ENCODE measurements at places on chromosomes 13 and 19. TPM values are rescaled to one million over a fixed set of nuclear protein-coding genes. Genes with fewer than 3 reads are reported as not detected.

DNA sequence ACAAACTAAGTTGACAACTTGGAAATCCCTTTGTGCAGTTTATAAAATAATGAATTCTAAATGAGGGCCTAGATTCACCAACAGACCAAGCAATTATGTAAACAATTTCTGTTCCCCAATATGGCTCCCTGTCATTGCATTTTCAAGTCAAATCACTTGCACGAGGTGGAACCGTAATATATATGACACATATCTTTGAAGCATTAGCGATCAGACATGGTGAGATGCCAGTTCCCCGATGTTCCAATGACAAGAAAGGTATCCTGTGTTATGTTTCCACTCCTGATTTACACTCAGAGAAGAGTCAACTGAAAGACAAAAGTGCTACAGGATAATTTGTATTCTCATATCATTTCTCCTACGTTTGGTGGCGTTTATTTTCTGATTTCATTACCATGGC is 108.5 kb upstream of the TDRD3 start:
- no peaks in the 10 kb centered on the region for H3K27me3 ChIP-seq
- no peak overlapping the region for H3K4me3 ChIP-seq
- H3K27ac ChIP-seq: no peak overlapping the region
- no peaks in the 10 kb centered on the region for H3K36me3 ChIP-seq
- H3K4me1 ChIP-seq: no peaks in the 10 kb centered on the region

DNA sequence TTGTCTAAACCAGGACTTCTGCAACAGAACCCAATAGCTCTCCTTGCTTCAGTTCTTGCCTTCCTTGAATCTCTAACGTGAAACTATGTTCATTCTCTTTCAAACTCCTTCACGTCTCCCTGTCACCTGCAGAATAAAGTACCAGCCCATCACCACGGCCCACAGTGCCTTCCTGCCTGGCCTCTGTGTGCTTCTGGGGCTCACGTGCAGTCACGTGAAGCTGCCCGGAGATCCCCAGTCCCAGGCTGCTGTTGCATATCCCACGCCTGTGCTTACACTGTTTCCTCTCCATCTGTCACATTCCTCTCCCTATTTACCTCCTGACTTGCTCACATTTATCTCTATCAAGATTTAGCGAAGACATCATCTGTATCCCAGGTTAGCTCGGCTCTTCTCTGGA is 102.8 kb downstream of the STARD13 start:
- peaks cover 13% of the 10 kb centered on the region for H3K4me1 ChIP-seq
- H3K4me3 ChIP-seq: no peak overlapping the region
- H3K27me3 ChIP-seq: no peaks in the 10 kb centered on the region
- DNase-seq: no peak
- H3K27ac ChIP-seq: no peak overlapping the region
- no peaks in the 10 kb centered on the region for H3K36me3 ChIP-seq

- peaks cover 76% of the 10 kb centered on the region for H3K4me1 ChIP-seq
- no peak overlapping the region for H3K27ac ChIP-seq
- DNase-seq: peak; percentile 80
- H3K27me3 ChIP-seq: no peaks in the 10 kb centered on the region
- H3K36me3 ChIP-seq: peaks cover 54% of the 10 kb centered on the region
Measured at GRCh38 chr19:4054441-4055208, 12.1 kb downstream of the ZBTB7A start.

- H3K36me3 ChIP-seq: no peaks in the 10 kb centered on the region
- H3K4me3 ChIP-seq: no peak overlapping the region
- peak; percentile 42 for DNase-seq
- no peaks in the 10 kb centered on the region for H3K27me3 ChIP-seq
Measured at GRCh38 chr19:38142176-38143035, 81.6 kb downstream of the DPF1 start.

GRCh38 chr19:33301900-33302174 is 497 bp downstream of the CEBPA start:
- H3K36me3 ChIP-seq: no peaks in the 10 kb centered on the region
- no peak for DNase-seq
- peak overlapping the region; percentile 70 for H3K4me3 ChIP-seq
- H3K27me3 ChIP-seq: peaks cover 8% of the 10 kb centered on the region
- peak overlapping the region; percentile 75 for H3K27ac ChIP-seq

DNA sequence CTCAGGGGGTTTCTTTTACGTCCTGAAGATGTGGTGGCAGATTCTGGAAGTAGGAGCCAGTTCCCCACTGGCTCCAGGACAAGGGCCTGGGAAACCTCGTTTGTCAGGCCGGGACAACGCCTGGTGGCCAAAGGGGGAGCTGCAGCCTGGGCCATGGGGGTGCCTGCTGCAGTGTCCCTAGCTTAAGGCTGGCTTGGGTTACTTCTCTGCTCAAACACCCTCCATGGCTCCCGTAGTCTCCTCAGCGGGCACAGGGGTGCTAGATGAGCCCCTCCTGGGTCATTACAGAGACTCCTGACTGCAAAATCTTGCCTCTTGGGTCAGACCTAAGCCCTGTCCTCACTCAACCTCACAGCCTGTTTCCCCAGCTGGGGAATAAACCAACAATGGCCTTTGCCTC is 14.7 kb downstream of the CILP2 start:
- H3K27ac ChIP-seq: no peak overlapping the region
- H3K27me3 ChIP-seq: peaks cover 44% of the 10 kb centered on the region
- no peak for DNase-seq

- H3K4me1 ChIP-seq: peaks cover 27% of the 10 kb centered on the region
- H3K27ac ChIP-seq: no peak overlapping the region
- no peaks in the 10 kb centered on the region for H3K27me3 ChIP-seq
- no peaks in the 10 kb centered on the region for H3K36me3 ChIP-seq
- no peak overlapping the region for H3K4me3 ChIP-seq
- DNase-seq: no peak
Measured at GRCh38 chr13:48535766-48536165, 2.9 kb upstream of the RCBTB2 start.

GRCh38 chr13:91491980-91492379 is 93.6 kb downstream of the GPC5 start:
- H3K27ac ChIP-seq: no peak overlapping the region
- H3K27me3 ChIP-seq: no peaks in the 10 kb centered on the region
- DNase-seq: no peak
- no peaks in the 10 kb centered on the region for H3K4me1 ChIP-seq
- H3K4me3 ChIP-seq: no peak overlapping the region

GRCh38 chr19:8615024-8615423 is 4.5 kb upstream of the ADAMTS10 start:
- no peaks in the 10 kb centered on the region for H3K4me1 ChIP-seq
- DNase-seq: no peak
- no peak overlapping the region for H3K27ac ChIP-seq
- no peak overlapping the region for H3K4me3 ChIP-seq

- H3K4me1 ChIP-seq: no peaks in the 10 kb centered on the region
- H3K27me3 ChIP-seq: no peaks in the 10 kb centered on the region
- peak; percentile 18 for DNase-seq
- no peaks in the 10 kb centered on the region for H3K36me3 ChIP-seq
- no peak overlapping the region for H3K27ac ChIP-seq
- H3K4me3 ChIP-seq: no peak overlapping the region
Measured at GRCh38 chr13:107157271-107157670, 589.3 kb upstream of the ARGLU1 start.

GRCh38 chr13:111791131-111791530 is 275.8 kb upstream of the SOX1 start:
- H3K4me1 ChIP-seq: no peaks in the 10 kb centered on the region
- DNase-seq: no peak
- peaks cover 17% of the 10 kb centered on the region for H3K27me3 ChIP-seq

DNA sequence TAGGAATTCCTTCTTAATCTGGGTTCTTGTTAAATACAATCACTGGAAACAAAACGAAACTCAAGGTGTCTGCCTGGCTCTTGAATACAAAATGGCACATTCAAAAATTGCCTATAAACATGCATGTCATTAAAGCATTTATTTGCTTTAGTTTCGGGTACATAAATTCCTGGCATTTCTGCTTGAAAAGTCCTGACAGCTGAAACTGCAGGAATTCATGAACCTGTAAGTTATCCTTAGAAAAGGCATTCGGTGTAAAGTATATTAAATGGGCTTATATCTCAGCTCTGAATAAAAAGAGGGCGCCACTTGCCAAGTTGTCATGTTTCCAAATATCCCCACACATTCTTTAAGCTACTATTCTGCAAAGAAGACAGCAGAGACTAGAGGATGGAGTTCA is 32.9 kb downstream of the RXFP2 start:
- H3K27ac ChIP-seq: no peak overlapping the region
- no peaks in the 10 kb centered on the region for H3K36me3 ChIP-seq
- H3K27me3 ChIP-seq: no peaks in the 10 kb centered on the region
- DNase-seq: no peak
- H3K4me1 ChIP-seq: peaks cover 7% of the 10 kb centered on the region
- H3K4me3 ChIP-seq: no peak overlapping the region

PSG7 gene
- not detected for polyA plus RNA-seq

GPC6 gene
- 19.7 TPM for polyA plus RNA-seq

SH3GL1 gene
- 92.2 TPM for polyA plus RNA-seq

RDH8 gene
- polyA plus RNA-seq: not detected

ZNF626 gene
- polyA plus RNA-seq: 24.4 TPM
